ENCODE measurements at places on chromosomes 12 and 14.

GRCh38 chr14:79783041-79783440 is 428.3 kb downstream of the DIO2 start:
- no peak for DNase-seq

- DNase-seq: no peak
Observed at GRCh38 chr12:49901026-49901425, 2.7 kb downstream of the FAIM2 start.

DNA sequence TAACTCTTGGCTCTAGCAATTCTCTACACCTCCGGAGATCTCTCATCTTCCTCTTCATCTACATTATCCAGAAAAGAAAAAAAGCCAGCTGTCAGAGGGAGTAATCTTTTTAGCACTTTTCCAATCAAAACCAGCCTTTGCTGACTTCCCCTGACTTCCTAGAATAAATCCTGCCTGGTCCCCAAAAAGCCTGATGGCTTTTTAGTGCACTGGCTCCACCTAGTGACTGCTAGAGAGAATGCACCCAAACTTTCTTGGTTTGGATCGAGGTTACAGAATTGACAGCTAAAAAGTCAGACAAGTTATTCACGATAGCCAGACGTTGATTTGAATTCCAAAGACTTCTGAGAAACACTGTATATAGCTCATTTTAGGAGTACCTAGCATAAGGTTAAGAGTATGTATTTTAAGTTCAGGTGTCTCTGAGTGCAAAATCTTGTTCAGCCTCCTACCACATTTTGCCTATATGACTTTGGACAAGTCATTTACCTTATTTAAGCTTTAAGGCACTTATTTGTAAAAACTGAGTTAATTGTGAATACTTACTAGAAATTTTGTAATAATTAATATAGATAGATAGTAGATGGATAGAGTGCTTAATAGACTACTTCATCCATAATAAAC is 185.7 kb upstream of the GRIN2B start:
- DNase-seq: no peak

DNA sequence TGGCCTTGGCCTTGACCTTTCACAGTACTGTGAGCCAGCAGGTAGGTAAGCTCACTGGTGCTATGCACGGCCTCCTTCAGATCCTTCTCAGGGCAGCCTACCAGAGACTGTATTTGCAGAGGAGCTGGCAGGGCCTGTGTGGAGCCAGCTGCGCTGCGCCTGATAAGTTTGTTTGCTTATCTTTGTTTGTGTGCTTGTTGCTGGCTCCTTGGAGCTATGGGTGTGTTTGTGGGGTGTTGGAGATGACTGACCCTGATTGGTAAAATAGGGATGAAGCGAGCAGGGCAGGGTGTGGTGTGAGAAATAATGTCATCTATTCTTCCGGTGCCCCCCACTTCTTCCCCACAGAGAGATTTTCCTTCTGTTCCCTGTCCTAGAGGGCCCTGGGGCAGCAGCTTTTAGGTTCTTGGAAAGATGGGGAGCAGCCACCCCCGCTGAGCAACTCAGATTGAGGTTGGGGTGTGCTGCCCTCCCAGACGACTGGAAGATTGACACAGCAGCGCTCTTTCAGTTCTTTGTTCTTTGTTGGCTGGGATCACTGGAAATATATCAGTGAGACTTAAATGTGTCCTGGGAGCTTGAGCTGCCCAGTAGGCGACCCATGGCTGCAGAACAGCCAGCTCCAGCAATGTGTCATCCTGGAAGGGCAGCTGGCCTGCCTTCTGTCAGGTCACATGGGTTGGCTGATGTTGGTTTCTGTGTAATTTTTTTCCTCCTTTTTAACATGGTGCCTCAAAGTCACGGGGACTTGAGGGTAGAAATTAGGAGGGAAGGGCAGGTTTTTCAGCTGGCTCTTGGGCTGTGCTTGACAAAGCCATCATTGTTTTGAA is 19.6 kb downstream of the MLXIP start:
- no peak for DNase-seq

GRCh38 chr12:28033538-28033915 is 61.0 kb upstream of the PTHLH start:
- no peak for DNase-seq

DNA sequence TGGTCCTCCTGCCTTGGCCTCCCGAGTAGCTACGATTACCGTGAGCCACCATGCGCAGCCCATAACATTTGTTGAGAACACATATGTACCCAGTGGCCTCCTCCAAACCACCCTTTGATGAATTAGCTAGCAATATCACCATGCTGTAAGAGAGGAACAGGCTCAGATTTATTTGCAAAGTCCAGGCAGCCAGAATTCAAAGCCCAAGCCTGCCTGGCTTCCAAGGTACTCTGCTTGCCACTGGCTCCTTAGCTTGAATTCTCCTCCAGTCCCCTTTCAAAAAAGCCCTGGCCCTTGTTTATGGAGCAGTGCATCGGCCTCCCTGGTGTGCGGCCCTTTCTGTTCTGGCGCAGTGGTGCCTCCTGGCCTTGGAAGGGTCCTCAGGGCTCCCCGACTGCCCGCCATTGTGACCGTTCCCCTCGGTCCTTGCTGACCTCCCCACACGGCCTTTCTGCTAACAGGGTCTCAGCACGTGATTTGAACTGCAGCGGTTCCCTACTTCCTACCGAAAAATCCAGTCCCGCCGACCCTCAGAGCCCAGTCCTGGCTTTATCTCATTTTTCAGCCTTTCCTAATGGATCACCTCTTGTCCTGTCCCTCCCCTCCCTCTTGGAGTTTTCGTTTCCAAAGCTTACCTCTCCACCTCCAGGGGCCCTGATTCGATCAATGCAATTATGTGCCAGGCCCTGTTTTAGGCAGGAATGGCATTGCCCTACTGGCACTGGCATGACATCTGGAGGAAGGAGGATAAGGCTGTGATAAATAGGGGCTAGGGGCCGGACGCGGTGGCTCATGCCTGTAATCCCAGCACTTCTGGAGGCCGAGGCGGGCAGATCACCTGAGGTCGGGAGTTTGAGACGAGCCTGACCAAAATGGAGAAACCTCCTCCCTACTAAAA is 22.0 kb downstream of the SLC25A29 start:
- DNase-seq: no peak

- no peak for DNase-seq
Observed at GRCh38 chr12:3020850-3021435, 56.2 kb upstream of the TSPAN9 start.

- DNase-seq: peak; percentile 42
Observed at GRCh38 chr14:75711796-75712211, 50.8 kb downstream of the TTLL5 start.
